Activated B cell treated with CpG ODN at 0.5 μM for 24 hours (primary cell): ENCODE measurements at places on chromosomes 5 and 9. TPM values are rescaled to one million over a fixed set of nuclear protein-coding genes. Genes with fewer than 3 reads are reported as not detected.

- DNase-seq: no peak
Observed at GRCh38 chr9:22343218-22343611, 103.4 kb upstream of the DMRTA1 start.

- no peak for DNase-seq
Observed at GRCh38 chr9:5698810-5699556, 70.1 kb downstream of the RIC1 start.

DNA sequence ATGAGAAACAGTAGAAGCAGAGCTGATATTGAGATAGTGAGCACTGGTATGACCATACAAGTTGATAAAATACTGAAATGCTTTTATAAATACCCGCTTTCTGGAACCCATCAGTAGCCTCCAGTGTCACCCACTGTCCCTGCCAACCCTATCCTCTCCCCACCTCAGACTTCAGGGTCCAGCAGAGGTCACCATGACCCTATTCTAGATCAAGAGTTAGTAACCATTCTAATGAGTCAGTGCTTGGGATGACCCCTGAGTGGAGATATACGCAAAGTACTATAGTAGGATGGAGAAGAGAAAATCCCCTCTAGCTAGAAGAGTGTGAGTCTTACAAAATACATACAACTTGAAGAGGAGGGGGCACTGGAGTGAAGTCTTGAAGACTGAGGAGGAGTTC, 297.9 kb upstream of the BRINP1 start:
- DNase-seq: no peak

DNA sequence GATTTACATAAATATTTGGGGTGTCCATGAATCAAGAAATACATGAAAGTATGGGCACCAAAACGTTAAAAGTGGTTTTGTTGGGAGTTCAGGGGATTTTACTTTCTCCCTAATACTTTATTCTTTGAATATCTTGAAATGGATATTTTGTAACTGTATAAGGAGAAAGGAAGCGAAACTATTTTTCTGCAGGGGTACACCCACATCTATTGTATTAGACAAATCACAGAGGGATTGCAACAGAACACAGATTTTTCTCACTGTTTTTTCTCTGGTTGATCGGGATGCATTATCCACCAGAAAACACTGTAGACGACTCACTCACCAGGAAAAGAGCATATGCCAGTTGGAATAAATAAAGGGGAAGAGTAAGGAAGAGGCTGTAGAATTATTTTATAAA, 1.2 kb upstream of the RABGAP1 start:
- no peak for DNase-seq

DNA sequence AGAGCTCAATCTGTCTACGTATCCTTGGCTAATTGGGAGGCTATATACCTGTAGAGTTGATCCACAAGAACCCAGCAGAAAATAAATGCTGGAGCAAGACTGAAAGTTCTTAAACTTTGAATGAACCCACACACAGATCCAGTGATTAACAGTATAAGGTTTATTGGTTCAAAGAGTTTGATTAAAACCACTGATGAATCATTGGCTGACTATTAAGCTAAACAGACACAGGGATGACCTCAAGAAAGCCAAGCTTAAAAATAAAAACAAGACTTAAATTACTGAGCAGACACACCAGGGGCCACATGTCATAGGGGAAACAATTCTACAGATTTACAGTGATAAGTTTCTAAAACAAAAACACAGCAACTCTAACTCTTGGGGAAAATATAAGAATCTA, 163.6 kb downstream of the SPATA31D1 start:
- DNase-seq: no peak

CDX1 gene
- total RNA-seq: not detected in 2 replicates

GABRA6 gene
- not detected in 2 replicates for total RNA-seq

LCN9 gene
- not detected in 2 replicates for total RNA-seq

EEIG1 gene
- total RNA-seq: 65.8 and 88.1 TPM in 2 replicates

GOLM1 gene
- total RNA-seq: 0.44 and 0.80 TPM in 2 replicates

DOCK8 gene
- total RNA-seq: 207 and 219 TPM in 2 replicates
